ENCODE measurements at places on chromosomes 6 and 20.

- no peak for DNase-seq
Observed at GRCh38 chr6:127441881-127442280, 17.3 kb downstream of the KIAA0408 start.

DNA sequence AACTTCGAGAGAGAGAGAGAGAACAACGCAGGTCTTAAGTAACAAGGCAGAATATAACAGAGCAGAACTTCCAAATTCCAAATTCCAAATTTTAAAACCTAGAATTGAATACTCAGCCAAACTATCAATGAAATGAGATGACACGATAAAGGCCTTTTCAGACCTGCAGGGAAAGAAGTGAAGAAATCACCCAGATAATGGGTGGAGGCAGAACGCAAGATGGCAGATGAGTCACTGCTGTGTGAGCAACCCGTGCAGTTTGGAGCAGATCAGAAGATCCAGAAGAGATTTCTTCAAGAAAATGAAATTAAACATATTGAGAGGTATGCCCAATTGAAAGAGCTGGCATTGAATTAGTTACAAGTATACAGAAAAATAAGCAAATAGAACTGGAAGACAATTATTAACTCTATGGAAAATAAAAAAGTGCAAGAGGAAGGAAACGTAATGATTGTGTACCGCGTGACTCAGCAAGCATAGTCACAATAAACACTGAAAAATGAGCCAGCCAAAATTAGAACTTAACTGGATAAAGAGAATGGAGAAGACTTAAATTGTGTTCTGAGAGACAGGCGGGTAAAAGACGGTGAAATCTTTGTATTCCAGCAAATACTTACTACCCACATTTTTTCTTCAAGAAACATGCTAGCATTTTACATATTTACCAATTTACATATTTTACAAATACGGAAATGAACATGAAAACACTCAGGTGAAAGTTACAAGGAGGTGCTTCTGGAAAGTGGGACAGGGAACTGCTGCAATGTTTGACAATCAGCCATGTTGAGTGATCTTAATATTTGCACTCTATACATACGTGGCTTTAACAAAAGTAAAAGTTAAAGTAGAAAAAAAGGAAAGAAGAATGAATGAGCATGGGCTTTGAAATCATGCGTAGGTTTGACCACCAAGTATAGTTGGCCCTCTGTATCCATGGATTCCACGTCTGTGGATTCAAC lies 87.9 kb upstream of the CDYL start:
- no peak for DNase-seq

DNA sequence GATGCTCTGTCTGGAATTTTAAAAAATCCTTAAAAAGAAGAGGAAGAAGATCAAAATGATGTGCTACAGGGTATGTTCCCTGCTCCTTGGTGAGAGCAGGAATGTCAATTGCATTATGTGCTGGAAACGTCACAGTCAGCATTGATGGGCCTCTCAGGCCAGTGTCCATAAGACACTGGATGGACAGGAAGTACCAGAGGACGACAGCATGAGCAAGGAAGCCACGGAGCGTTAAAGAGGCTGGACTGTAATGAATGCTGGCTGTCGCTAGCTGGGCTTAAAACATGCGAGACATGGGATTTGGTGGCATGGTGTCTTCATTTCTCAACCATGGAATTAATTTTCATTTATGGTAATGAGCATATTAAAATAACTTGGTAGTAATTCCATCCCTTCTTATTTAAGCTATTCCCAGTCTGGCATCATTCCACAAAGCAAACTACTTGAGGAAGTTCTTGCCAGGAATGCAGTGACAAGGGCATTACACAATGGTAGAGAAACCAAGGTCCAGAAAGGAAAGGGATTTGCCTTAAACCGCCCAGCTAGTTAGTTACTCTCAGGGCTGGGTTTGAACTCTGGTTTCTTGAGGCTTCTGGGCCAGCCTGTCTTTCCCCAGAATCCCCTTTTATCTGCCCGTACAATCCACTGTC lies 166.6 kb upstream of the SOX4 start:
- no peak for DNase-seq

GRCh38 chr6:147534116-147534860 lies 25.8 kb downstream of the SAMD5 start:
- DNase-seq = no peak

DNA sequence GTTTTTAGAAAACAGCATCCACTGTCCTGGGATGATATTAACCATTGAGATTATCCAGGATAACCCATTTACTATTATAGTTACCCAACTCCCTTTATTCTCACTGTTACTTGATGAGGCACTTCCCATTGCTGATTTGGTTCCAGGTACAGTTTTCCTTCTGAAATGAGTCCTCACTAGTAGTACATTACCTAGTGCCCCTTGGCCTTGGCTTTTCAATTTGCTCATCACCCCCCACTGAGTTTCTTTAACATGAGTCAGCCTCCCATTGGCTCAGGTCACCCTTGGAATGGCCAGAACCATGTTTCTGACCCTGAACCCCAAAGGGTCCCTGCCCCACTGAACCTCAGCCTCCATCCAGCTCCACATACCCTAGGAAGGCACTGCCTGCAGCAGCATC lies 28.4 kb downstream of the MDGA1 start:
- DNase-seq = no peak

- no peak for DNase-seq
Observed at GRCh38 chr6:129491436-129491835, 218.5 kb downstream of the ARHGAP18 start.

DNA sequence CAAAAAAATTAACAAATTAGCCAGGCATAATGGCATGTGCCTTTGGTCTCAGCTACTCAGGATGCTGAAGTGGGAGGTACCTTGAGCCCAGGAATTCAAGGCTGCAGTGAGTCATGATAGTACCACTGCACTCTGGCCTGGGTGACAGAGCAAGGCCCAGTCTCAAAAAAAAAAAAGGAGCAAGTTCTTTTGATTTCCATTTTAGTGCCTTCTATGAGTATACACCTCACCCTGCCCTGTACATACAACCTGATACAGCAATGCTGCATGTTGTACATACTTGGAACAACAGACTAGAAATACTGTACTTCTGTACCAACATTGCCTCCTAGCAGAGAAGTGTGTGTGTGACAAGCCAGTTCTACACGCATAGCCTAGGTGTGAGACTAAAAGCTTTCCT lies 97.3 kb upstream of the CARMIL1 start:
- DNase-seq = no peak

DNA sequence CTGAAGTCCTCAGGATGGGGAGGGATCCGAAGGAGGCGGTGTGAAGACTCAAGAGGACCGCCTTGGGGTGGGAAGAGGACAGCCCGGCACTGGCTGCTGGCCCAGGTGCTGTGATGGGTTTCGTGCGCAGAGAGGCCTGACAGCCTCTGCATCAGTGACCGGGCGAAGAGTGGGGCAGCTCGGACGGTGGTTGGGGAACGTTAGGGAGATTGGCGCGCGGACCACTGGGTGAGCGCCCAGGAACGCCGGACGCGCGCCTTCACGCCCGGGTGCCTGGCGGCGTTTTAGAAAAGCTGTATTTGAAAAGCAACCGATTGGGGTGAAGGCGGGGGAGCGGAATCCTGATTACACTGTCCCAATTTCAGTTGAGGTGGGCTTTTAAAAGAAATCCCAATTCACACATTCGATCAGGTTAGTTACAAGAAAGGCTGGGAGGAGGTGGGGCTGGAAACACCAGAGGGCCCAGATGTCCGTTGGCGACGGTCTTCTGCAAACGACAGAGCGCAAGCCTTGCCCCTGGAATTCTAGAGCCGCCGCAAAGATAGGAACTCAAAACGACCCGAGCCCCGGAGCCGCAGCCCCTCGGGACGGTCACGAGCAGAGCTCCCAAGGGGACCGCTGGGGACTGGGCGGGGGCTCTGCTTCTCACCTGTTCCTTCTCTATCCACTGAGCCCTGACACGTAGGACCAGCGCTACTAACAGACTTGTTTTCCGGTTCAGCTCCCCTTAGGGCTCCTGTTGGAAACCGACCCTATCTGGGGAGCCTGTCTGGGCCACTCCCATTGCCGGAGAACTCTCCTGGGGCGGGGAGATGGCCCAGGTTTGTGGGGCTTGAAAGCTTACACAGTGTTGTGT lies 8.5 kb upstream of the TRIM40 start:
- no peak for DNase-seq

DNA sequence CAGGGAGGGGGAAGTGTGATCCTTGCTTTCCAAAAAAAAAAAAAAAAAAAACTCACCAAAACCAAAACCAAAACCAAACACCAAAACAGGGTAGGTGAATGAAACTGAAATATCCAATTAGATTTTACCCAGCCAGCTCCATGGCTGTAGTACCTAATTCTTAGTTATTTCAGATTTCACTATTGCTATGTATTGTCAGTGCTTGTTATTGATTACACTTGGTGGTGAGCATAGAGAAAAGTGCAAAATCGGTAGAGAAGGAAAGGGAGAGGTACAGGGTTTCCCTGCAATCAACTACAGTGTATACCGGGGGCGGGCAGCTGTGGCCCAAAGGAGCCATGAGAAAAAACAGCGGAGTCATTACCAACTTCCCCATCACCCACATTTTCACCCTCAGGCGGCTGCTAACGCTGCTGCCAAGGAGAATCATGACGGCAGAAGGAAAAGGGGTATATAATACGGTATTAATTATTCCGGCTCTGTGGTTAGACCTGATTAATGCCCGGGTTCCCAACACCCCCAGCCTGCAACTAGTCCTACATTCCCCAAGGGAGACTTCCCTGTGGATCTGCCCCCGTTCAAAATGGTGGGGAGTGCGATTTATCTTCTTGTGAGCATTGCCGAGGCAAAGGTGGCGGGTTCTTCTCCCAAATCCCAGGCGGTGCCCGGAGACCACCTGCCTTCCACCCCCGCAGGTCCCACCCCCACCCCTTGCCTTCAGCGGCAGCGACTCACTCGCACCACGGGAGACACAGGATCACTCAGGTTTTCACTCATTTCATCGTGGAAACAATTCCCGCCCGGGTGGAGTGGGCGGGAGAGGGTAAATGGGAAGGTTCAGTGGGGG lies at the start of gene C6orf62:
C6orf62 (minus strand) TSS at position 30 of the 847 bp plus-strand sequence. CDS start 486 bp downstream, outside the sequence.
- no peak for DNase-seq

- no peak for DNase-seq
Observed at GRCh38 chr6:38387971-38388370, 251.8 kb downstream of the BTBD9 start.

- no peak for DNase-seq
Observed at GRCh38 chr6:122953766-122954165, 42.3 kb upstream of the CLVS2 start.

DNA sequence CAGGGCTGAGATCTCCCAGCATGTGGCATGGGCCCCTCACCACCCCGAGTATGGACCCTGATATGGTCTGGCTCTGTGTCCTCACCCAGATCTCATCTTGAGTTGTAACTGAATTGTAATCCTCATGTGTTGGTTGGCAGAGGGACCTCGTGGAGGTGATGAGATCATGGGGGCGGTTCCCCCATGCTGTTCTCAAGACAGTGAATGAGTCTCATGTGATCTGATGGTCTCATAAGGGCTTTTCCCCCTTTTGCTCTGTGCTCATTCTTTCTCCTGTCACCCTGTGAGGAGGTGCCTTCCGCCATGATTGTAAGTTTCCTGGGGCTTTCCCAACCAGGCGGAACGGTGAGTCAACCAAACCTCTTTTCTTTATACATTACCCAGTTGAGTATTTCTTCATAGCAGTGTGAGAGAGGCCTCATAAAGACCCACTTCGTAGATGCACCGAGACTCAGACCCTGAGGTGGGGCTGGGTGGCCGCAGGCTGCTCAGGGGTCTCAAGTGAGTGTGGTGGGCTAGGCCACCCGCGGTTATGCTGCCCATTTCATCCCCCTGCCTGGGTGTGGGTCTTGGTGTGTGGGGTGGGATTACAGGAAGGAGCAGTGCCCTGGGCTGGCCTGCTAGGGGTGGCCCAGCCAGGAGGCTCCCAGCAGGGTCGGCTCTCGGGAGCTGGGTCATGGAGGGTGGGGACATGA lies 26.2 kb upstream of the GATA5 start:
- DNase-seq = no peak

- no peak for DNase-seq
Observed at GRCh38 chr20:43787937-43788336, 61.1 kb upstream of the GTSF1L start.

- no peak for DNase-seq
Observed at GRCh38 chr6:12344961-12345693, 55.0 kb downstream of the EDN1 start.

- no peak for DNase-seq
Observed at GRCh38 chr6:149984773-149985172, 21.0 kb downstream of the ULBP1 start.

GRCh38 chr6:110422444-110422822 lies 7.1 kb upstream of the DDO start:
- no peak for DNase-seq

DNA sequence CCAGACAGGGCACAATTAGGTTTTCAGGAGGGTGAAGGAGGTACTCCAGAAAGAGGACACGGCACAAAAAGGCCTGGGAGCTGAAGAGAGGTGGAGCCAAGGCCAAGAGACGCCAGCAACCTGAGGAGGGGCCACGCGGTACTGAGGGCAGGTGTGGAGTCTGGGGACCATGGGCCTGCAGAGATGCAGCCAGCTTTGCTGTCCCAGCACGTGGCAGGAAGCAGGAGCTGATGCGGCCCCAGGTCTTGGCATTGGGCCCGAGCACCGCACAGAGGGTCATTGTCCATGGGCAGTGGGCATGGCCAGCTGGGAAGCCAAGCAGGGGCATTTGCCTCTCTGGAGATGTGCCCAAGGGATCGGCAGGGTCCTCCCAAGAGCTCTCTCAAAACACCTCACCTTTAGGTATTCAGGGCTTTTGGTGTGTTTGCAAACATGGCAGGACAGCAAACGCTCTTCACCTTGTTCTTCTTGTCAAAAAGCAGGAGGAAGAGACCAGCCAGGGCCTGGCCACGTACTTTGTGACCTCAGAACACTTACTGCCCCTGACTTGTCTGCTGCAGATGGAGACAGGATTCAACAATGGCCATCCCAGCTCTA lies 1.4 kb upstream of the BPIFB1 start:
- DNase-seq = no peak

- no peak for DNase-seq
Observed at GRCh38 chr20:41425180-41425884, 58.7 kb upstream of the EMILIN3 start.

- no peak for DNase-seq
Observed at GRCh38 chr6:167211881-167212712, 54.3 kb upstream of the GPR31 start.

GRCh38 chr6:148973538-148974208 lies 226.8 kb downstream of the UST start:
- DNase-seq = no peak

GRCh38 chr20:37896932-37897548 lies 5.9 kb upstream of the VSTM2L start:
- DNase-seq = no peak

DNA sequence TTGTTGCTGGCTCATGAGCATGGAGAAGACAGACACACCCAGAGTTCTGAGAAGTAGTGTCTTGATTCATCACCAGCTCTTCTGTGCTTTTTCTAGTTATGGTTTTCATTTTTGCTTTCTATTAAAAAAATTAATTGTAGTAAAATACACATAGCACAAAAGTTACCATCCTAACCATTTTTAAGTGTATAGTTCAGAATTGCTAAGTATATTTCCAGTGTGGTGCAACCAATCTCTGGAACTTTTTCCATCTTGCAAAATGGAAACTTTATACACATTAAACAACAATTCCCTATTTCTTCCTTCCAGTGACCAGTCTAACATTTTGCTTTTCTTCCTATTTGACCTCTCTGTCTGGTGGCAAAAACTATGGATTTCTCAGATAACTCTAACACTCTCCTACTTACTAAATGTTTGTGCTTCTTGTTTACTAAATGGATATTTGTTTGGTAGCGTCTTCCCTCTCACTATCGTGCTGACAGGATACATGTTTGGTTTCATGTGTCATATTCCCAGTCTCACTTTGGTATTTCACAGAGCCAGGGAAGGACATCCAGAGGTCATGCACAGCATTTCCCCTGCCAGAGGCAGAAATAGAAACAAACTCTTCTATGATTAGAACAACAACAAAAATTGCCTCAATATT lies 40.6 kb downstream of the TXLNB start:
- no peak for DNase-seq
